ENCODE measurements at places on chromosomes 1 and 21.
A peak's percentile ranks its signal among the peaks of the same experiment; 100 is the strongest.

DNA sequence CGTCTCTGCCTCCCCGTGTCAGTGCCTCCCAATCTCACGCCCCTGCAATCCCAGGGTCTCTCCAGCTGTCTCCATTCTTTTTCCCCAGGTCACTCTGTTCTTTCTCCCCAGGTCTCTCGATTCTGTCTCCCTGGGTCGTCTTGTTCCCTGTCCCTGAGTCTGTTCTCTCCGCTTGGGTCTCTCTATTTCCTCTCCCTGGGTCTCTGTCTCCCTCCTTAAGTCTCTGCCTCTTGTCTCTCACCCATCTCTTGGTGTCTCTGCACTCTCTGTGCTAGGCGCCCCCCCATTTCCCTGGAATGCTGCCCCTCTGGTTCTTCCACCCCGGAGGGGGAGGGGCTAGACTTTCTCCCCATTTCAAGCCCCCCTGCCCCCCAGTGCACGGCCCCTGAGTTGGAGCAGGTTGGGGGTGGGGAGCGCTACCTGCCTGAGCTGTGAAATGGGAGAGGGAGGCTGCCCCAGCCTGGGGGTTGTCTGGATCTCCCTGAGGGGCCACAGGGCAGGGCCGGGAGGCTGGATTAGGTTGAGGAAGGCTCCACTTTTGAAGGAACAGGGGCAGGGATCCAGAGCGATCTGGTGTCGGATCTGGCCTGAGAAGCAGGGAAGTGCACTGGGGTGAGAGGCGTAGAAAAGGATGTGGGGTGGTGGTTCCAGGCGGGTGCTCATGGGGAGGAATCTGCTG is 1.4 kb downstream of the PTPRF start:
- no peak for DNase-seq

- DNase-seq: peak; percentile 67
These were observed 3.3 kb upstream of the IL23R start for GRCh38 chr1:67162954-67163353.

DNA sequence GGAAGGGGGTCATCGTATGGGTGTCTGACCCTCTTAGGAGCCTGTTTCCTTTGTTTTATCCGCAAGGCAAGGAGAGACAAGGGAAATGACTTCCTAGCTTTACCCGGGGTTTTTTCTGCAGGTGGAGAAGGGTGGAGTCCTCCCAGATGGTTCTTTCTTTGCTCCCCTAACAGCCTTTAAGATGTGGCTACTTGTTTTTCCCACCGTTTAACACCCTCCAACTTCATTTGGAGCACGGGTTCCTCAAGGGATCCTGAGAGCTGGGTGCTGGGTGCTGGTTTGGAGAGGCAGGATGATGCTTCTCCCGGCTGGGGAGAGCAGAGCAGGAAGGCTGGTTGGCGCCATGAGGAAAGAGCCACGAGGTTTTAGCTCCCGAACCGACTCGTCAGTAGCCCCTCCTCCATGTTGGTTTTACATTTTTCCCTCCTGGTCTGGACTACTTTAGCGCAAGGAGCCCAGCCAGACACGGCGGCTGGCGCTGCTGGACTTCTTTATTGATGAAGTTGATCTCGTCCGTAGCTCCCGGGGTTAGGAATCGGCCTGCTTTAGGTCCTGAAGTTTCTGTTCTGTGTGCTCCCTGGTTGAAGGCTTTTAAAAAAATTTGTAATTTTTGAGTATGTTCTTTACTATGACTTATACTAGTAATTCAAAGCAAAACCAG is 1.4 kb downstream of the UCK2 start:
- peak; percentile 90 for DNase-seq

DNA sequence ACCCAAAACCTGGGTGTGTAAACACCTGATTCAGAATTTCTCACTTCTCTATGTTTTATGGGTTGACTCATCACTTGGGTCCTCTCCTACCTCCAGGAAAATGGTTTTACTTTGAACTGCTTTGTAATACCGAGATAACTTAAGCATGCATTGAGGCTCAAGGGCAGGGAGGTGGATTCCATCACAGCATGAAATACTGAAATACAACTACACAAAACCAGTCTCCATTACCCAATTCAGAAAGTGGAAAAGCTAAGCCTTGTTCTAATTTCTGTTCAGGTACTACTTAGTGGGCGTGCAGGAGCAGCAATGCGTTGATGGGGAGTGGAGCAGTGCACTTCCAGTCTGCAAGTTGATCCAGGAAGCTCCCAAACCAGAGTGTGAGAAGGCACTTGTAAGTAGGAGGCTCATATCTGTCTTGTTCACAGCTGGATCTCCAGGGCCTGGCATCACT is 6.1 kb upstream of the C4BPA start:
- no peak for DNase-seq

DNA sequence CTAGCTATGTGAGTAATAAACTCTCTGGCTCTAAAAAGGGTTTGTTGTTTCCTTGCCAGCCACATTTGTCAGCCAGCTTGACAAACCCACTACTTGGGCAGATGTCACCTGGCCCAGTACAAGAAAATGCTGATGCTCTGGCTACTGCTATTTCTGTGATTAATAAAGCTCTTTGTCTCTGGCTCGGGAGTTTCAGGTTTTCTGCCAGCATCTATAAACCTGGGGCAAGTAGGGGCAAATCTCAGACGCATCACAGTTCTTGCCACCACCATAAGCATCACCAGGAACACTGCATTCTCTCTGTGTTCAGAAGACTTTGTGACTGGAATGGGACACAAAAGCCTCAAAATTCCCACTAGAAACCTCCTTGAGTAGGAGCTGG is 2.5 kb downstream of the ITLN2 start:
- no peak for DNase-seq
